ENCODE measurements at places on chromosomes 1 and 21.

- DNase-seq: no peak
Measured at GRCh38 chr1:14504517-14504916, 94.0 kb upstream of the KAZN start.

- DNase-seq: no peak
Measured at GRCh38 chr1:199041173-199041914, 402.5 kb downstream of the PTPRC start.

GRCh38 chr1:47686731-47687630 lies 249.1 kb downstream of the FOXD2 start:
- DNase-seq: no peak

DNA sequence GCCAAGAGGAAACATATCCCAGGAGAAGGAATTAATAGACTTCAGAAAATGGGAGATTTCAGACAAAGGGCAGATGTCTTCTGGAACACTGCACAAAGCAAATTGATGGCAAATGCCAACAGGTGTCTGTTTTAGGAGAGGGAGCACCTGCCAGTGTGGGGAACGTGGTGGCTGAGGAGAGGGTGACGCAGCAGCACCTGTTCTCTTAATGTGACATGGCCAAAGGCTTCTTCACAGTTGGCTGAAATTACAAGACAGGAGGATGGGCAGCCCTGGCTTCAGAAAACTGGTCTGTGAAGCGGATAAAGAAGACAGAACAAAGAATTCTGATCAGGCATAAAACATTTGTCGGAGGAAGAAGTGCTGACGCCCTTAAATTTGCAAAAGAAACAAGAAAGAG lies 178.7 kb upstream of the RUNX1 start:
- DNase-seq: no peak

DNA sequence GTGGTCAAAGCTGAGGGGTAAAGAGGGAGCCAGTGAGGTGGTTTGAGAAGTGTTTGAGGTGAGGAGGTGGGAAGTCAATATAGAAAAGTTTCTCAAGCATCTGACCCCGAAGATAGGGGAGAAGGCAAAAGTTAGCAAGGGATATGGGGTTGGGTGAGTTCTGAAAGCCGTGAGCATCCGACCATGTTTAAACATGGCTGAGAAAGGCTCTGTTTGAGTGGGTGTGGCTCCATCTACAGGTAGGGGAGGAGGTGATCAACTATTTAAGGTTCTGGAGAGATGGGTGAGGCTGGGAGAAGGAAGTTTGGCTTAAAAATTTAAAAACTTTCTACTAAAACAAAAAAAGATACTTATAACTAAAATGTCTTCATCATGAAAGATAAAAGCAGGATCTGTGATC lies 273.8 kb downstream of the KCNJ6 start:
- DNase-seq: no peak

DNA sequence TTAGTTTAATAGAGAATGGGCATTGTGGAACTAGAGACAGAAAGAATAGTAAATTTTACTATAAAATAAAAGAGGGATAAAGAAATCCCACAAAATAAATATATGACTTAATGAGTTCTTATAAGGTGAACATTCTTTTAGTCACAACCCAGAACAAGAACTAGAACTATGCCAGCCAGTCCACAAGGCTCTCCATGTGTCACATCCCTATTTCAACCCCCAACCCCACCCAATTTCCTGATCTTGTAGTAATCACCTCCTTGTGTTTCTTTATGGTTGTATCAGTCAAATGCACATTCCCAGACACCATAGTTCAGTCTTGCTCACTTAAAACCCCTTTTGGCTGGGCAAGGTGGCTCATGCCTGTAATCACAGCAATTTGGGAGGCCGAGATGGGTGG lies 662.3 kb upstream of the CAMK1G start:
- no peak for DNase-seq

DNA sequence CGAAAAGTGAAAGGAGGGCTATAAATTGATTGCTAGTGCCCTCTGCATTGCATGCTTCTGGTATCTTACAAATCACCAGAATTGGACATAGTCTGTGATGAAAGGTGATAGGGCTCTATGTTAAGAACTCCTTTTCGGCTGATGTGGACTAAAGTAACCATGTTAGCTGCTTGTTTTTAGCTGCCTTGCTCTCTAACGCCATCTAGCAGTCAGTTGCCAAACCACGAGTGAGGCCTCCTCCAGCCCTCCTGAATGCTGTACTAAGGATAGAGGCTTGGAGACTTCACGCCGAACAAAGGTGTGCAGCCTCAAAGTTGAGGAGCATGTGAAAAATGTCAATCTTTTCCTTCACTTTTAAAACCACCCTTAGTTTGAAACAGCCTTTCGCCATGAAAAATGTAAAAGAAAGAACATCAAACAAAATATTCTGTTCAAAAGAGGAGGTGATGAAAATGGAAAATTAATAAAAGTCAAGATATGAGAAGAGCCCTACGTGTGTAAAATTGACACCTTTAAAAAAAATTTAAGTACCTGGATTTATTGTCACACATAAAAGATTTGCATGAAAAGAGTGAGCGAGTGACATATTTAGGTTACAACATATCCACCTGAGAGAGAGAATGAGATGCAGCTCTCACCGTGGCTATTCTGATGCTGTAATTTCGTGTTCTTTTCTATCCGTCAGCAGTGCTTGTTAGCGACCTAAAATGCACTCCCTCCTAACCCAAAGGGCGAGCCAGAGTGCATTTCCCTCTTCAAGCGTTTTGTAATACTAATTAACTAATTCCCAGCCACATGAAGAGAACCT lies 8.1 kb downstream of the LRRC53 start:
- peak; percentile 2 for DNase-seq

- DNase-seq: no peak
Measured at GRCh38 chr1:41919131-41919530, 409 bp upstream of the HIVEP3 start.

- no peak for DNase-seq
Measured at GRCh38 chr21:42847726-42848125, 31.6 kb downstream of the WDR4 start.

GRCh38 chr1:65830306-65830705 lies 37.6 kb downstream of the PDE4B start:
- DNase-seq: no peak

GRCh38 chr1:194568610-194569009 lies 1382.2 kb upstream of the B3GALT2 start:
- no peak for DNase-seq

DNA sequence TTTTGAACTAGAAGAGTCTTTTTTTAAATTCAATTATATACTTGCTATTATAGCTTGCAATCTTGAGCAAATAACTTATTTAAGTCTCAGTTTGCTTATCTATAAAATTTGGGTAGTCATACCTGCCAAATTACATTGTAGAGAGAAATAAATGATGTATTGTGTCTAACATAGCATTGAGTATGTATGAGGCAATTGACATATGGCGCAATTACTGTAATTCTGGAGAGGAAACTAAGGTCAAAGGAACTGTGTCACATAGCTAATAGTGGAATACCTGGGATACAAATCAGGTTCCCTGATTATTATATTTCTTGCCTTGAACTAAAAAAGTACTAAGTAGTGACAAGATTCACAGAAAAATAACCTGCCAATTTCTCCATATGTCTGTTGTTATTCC lies 302.5 kb downstream of the PDE4B start:
- no peak for DNase-seq

- no peak for DNase-seq
Measured at GRCh38 chr1:235781807-235782206, 84.9 kb downstream of the LYST start.

- no peak for DNase-seq
Measured at GRCh38 chr1:41367288-41367642, 6.0 kb downstream of the FOXO6 start.

DNA sequence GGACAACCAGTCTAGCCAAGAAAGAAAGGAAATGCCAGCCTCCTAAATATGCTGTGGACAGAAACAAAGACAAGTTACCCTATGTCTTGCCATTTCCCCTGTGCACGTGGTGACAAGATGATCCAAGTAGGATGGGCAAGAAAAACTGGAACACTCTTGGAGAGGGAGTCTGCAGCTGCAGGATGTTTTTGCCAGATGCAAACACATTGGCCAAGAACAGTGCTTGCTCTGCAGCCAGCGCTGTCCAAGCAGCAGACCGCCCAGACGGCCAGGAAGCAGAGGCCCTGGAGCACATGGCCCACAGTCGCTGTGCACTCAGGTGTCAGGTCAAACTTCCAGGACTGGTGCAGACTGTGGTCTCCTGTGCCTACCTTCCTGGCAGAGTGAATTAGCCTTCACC lies 189.3 kb downstream of the SLC35F3 start:
- no peak for DNase-seq

GRCh38 chr1:43776043-43776761 lies 68.9 kb downstream of the ST3GAL3 start:
- no peak for DNase-seq

DNA sequence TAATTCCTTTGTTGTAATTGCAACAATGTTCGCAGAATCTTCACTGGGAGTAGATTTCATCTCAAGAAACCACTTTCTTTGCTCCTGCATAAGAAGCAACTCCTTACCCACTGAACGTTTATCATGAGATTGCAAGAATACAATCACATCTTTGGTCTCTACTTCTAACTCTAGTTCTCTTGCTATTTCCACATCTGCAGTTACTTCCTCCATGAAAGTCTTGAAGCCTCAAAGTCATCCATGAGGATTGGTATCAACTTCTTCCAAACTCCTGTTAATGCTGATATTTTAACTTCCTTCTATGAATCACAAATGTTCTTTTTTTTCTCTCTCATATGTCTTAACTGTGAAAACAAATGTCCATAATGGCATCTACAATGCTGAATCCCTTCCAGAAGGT lies 118.6 kb upstream of the RAB4A start:
- no peak for DNase-seq

- DNase-seq: no peak
Measured at GRCh38 chr1:145983206-145983675, 13.1 kb downstream of the TXNIP start.

DNA sequence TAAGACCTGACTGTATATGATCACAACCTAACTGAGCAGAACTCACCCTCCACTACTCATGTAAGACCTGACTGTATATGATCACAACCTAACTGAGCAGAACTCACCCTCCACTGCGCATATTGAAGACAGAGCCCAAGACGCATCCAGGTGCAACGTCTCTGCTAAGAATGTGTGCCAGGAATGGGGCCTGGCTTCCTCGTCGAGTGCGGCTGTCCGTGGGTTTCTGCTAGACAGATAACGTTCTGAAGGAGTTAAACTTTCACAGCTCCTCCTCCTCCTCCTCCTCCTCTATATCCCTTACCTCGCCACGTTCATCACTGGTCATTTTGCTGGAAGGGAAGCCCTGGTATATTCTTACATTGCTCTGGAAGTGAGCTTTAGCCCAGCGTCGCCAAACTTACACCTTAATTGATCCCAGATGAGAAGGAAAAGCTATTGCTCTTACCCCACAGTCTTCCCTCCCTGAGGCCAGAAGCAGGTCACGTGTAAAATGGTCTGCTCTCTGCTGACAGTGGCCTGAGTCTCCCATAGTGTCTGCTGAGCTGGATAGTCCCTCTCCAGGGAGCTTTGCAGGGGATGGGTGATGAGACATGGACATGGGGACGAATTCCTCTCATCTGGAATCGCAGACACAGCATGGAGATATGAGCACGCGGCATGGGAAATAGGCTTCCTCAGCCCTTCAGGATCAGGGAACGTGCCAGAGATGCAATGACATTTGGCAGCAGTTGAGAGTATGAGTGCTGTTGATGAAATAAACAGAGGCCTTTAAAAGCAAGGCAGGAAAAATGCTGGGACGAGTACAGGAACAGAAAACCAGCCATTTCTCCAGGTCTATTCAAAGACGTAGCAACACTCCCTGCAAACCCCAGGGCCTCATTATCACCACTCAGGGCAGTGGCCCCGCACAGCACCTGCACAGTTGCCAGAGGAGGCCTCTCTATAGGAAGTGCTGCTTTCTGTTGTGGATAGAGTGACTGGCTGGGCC lies 528.1 kb downstream of the KIF26B start:
- no peak for DNase-seq

DNA sequence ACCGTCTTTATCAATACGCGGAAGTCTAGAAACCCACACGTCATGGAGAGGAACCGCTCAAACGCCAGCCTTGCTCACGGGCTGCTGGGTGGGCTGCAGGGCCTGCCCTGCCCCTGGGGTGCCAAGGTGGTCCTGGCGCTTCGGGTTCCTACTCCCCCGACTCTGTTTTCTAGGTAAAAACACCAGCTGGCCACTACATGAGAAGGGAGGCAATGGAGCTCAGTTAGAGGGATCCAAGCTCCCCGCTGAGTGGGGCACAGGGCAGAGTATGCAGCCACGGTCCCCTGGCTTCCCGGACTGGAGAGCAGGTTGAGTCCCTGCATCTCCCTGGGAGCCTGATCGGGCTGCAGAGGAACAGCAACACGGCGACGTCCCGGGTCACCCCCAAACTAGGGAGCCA lies 41.2 kb upstream of the RIPK4 start:
- no peak for DNase-seq

GRCh38 chr1:36124404-36125128 lies 456 bp downstream of the COL8A2 start:
- DNase-seq: no peak

- DNase-seq: no peak
Measured at GRCh38 chr1:8061210-8061609, 35.1 kb upstream of the ERRFI1 start.

DNA sequence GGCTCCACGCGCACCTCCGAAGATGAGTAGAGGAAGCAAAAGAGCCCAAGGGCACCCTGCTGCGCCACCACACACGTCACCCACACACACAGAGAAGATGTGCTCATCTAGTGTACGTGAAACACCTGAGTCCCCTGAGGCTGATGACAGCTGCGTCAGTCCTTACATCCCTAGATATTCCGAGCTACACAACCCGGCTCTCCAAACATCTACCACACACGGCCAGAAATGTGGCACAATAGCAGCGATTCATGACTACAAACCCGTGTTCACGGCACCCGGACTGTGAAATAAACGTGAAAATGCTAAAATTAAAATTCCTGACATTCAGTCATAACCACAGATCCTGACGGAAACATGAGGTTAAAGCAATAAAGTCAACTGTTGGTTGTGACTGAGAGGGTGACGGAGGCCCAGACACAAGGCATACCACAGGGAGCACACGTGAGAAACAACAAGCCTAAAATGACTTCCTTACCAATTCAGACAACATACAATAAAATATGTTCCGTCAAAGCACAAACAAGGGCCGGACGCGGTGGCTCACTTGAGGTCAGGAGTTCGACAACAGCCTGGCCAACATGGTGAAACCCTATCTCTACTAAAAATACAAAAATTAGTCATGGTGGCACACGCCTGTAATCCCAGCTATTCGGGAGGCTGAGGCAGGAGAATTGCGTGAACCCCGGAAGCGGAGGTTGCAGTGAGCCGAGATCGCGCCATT lies 7.3 kb downstream of the SSU72 start:
- DNase-seq: no peak

GRCh38 chr21:45593162-45594022 lies 50.1 kb upstream of the PCBP3 start:
- no peak for DNase-seq

All from activated T-cell treated with anti-CD3 and anti-CD28 coated beads for 4 hours (primary cell).